ENCODE measurements at places on chromosomes 7 and 10. TPM values are rescaled to one million over a fixed set of nuclear protein-coding genes. Genes with fewer than 3 reads are reported as not detected.

GRCh38 chr10:123642293-123642692, 23.9 kb upstream of the GPR26 start:
- H3K27me3 ChIP-seq, result peaks cover 8% of the 10 kb centered on the region
- no peaks in the 10 kb centered on the region for H3K36me3 ChIP-seq
- H3K4me1 ChIP-seq, result no peaks in the 10 kb centered on the region
- peak; percentile 6 for DNase-seq
- H3K27ac ChIP-seq, result no peak overlapping the region
- no peak overlapping the region for H3K4me3 ChIP-seq

Gene ADAM8
- total RNA-seq, result 1.4 TPM

GRCh38 chr10:59954296-59954695, 47.9 kb upstream of the CCDC6 start:
- no peaks in the 10 kb centered on the region for H3K36me3 ChIP-seq
- H3K4me3 ChIP-seq, result no peak overlapping the region
- DNase-seq, result no peak
- H3K27me3 ChIP-seq, result no peaks in the 10 kb centered on the region
- H3K27ac ChIP-seq, result no peak overlapping the region
- H3K4me1 ChIP-seq, result no peaks in the 10 kb centered on the region

Gene GIMAP1
- total RNA-seq, result 3.1 TPM

GRCh38 chr10:28624351-28624750, 53.0 kb upstream of the BAMBI start:
- no peaks in the 10 kb centered on the region for H3K4me1 ChIP-seq
- H3K27me3 ChIP-seq, result no peaks in the 10 kb centered on the region
- H3K36me3 ChIP-seq, result peaks cover 3% of the 10 kb centered on the region
- no peak overlapping the region for H3K27ac ChIP-seq
- no peak overlapping the region for H3K4me3 ChIP-seq

GRCh38 chr10:111833251-111833650, 350.3 kb downstream of the GPAM start:
- DNase-seq, result no peak
- no peaks in the 10 kb centered on the region for H3K27me3 ChIP-seq
- no peaks in the 10 kb centered on the region for H3K36me3 ChIP-seq
- H3K4me1 ChIP-seq, result peaks cover 11% of the 10 kb centered on the region

DNA sequence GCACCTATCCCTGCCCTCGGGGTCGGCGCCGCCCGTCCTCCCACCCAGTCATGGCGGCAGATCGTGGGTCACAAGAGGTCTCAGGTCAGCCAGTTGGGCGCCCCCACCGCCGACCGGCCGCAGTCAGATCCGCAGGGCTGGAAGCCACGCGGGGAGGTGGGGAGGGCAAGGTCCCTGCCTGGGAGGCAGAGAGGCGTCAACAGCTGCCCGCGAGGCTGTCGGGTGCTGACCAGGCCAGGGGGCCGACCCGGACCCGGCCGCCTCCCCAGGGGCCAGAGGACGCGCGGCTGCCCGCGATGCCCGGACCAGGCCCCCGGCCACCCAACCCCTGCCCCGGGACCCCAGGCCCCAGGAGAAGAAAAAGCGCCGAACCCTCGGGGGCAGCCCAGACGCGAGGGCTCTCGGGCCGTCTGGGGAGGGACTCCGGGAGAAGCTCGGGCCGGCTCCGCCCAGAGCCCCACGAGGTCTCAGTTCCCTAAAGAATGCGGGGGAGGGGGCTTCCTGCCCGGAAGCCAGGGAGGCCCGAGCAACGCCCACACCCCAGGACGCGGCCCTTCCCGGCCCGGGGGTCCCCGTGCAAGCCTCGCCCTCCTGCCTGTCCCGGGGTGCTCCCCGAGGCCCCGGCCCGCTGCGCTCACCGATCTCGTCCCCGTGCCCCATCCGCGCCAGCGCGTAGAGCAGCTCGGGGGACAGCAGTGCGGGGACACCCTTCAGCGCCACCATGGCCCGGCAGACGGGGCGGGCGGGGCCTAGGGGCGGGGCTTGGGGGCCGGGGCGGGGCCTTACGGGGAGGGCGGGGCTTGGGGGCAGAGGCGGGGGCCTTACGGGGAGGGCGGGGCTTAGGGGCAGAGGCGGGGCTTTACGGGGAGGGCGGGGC, at the start of gene FUOM:
FUOM (minus strand) TSS at position 735 of the 877 bp plus-strand sequence; CDS start at position 723, 12 bp downstream.
- DNase-seq, result peak; percentile 75
- no peak within 1 kb of the TSS for H3K27ac ChIP-seq
- H3K4me3 ChIP-seq, result peak within 1 kb of the TSS; percentile 42
- peaks cover 11% of the 10 kb centered on the region for H3K36me3 ChIP-seq
- peaks cover 13% of the 10 kb centered on the region for H3K4me1 ChIP-seq

- H3K27ac ChIP-seq, result peak overlapping the region; percentile 86
- H3K36me3 ChIP-seq, result peaks cover 3% of the 10 kb centered on the region
- DNase-seq, result peak; percentile 61
- H3K27me3 ChIP-seq, result peaks cover 3% of the 10 kb centered on the region
- peaks cover 5% of the 10 kb centered on the region for H3K4me1 ChIP-seq
- H3K4me3 ChIP-seq, result peak overlapping the region; percentile 56
These were observed 1.5 kb downstream of the FAM13C start for GRCh38 chr10:59360605-59361405.

- no peak overlapping the region for H3K4me3 ChIP-seq
- no peak for DNase-seq
- H3K4me1 ChIP-seq, result peaks cover 2% of the 10 kb centered on the region
- no peak overlapping the region for H3K27ac ChIP-seq
- peaks cover 22% of the 10 kb centered on the region for H3K27me3 ChIP-seq
These were observed 5.9 kb downstream of the KCP start for GRCh38 chr7:128904381-128905197.

- H3K27ac ChIP-seq, result no peak overlapping the region
- DNase-seq, result no peak
- no peaks in the 10 kb centered on the region for H3K4me1 ChIP-seq
These were observed 90.9 kb downstream of the MLLT10 start for GRCh38 chr10:21624951-21625350.

- H3K4me3 ChIP-seq, result no peak overlapping the region
- peak; percentile 83 for DNase-seq
- H3K27ac ChIP-seq, result peak overlapping the region; percentile 8
- peaks cover 12% of the 10 kb centered on the region for H3K4me1 ChIP-seq
- H3K27me3 ChIP-seq, result no peaks in the 10 kb centered on the region
- no peaks in the 10 kb centered on the region for H3K36me3 ChIP-seq
These were observed 29.4 kb downstream of the CDK14 start for GRCh38 chr7:90625562-90625961.

DNA sequence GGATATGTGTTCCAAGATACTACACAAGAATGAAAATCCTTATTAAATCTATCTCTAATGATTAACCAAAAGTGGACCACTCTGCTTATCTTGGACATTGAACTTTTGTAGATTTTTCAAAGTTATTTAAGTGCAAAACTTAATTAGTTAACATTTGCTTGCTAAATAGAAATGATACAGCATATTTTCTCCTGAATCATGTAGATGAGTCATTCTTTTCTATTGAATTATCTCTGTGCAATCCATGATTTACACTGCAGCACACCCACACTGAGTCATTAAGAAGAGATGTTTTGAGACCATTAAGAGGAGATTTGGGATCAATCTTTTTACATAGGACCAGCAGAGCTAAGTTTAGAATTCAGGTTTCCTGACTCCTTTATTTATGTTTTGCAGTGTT, 6.6 kb upstream of the ABCC2 start:
- H3K27me3 ChIP-seq, result no peaks in the 10 kb centered on the region
- H3K36me3 ChIP-seq, result no peaks in the 10 kb centered on the region
- H3K4me1 ChIP-seq, result no peaks in the 10 kb centered on the region
- H3K27ac ChIP-seq, result no peak overlapping the region
- H3K4me3 ChIP-seq, result no peak overlapping the region

GRCh38 chr7:131131746-131132431, 195.8 kb upstream of the MKLN1 start:
- DNase-seq, result no peak
- no peaks in the 10 kb centered on the region for H3K27me3 ChIP-seq
- H3K36me3 ChIP-seq, result no peaks in the 10 kb centered on the region
- H3K4me3 ChIP-seq, result no peak overlapping the region
- H3K27ac ChIP-seq, result no peak overlapping the region

Gene ADIRF
- 9.7 TPM for total RNA-seq

Gene GARIN1A
- 0.53 TPM for total RNA-seq

DNA sequence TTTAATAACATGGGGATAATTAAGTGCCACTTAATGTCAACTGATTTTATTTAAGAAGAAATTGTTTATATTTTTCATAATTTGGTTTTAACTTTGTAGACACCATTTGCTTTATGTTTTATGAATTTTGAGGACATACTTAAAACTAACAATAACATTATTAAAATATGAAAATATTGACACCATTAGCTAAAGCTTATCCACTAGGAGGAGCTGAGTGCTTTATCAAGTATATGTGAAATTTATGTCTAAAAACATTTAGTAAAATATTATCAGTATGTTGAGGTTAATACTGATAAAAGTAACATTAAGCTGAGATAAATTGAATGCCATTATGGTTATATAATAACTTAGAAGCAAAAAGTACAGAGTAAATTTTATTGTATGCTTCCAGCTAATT, 622.1 kb downstream of the ARL4A start:
- no peaks in the 10 kb centered on the region for H3K27me3 ChIP-seq
- no peak overlapping the region for H3K27ac ChIP-seq
- H3K36me3 ChIP-seq, result no peaks in the 10 kb centered on the region
- no peak overlapping the region for H3K4me3 ChIP-seq
- no peak for DNase-seq

DNA sequence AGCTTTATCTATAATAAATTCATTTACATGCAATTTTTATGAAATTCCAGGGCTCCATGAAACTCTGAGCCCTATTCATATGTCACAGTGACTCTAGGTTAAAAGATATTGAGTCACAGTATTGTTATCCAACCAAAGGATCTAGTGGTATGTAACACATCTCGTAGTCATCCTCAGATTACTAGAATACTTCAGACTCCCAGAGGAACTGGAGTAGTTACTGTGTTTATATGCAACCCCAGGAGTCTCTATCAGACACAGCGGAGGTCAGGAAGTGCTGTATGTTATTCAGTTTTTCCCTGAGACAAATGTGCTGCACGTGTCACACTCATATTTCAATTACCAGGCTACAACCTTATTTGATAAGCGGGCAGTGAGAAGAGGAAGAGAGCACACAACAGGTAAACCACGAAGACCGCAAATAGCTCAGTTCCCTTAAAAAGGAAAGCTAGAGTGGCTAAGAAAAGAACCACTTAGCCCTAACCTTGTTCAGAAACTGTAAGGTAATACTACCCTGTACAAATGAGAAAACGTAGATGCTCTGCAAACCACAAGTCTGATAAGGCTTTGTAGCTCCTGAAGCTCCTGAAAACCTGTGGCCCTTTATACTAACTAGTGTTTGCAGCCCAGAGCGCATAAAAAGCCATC, 114.0 kb upstream of the CNTNAP2 start:
- no peak overlapping the region for H3K4me3 ChIP-seq
- no peaks in the 10 kb centered on the region for H3K27me3 ChIP-seq
- no peaks in the 10 kb centered on the region for H3K36me3 ChIP-seq
- DNase-seq, result no peak
- H3K27ac ChIP-seq, result no peak overlapping the region

- peaks cover 5% of the 10 kb centered on the region for H3K27me3 ChIP-seq
- H3K36me3 ChIP-seq, result no peaks in the 10 kb centered on the region
- H3K27ac ChIP-seq, result no peak overlapping the region
- H3K4me1 ChIP-seq, result peaks cover 3% of the 10 kb centered on the region
These were observed 195.8 kb upstream of the HABP2 start for GRCh38 chr10:113356794-113357680.

Gene TMEM140
- total RNA-seq, result 1.3 TPM

Gene ZRANB1
- 24.7 TPM for total RNA-seq

Gene SEC31B
- 5.5 TPM for total RNA-seq

Gene UCN3
- not detected for total RNA-seq

DNA sequence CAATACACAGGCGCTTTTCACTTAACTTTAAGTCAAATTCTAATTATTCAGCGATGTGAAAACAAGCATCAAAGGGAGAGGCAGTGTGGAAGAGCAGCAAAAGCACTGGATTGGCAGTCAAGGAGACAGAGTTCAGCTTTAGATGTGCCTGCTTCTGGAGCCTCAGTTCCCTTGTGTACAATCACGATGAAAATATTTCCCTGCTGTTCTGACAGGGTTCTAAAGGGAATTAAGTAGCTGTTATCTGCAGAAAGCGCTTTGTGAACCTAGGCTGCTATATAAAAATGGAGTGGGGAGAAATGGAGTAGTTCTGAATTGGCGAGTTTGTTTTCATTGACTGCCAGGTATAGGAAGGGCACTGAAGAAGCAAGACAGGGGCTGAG, 237.8 kb upstream of the SP8 start:
- H3K36me3 ChIP-seq, result no peaks in the 10 kb centered on the region
- peaks cover 4% of the 10 kb centered on the region for H3K27me3 ChIP-seq
- no peak overlapping the region for H3K27ac ChIP-seq
- no peak for DNase-seq
- no peaks in the 10 kb centered on the region for H3K4me1 ChIP-seq

Gene PRKCQ
- total RNA-seq, result 16.5 TPM

DNA sequence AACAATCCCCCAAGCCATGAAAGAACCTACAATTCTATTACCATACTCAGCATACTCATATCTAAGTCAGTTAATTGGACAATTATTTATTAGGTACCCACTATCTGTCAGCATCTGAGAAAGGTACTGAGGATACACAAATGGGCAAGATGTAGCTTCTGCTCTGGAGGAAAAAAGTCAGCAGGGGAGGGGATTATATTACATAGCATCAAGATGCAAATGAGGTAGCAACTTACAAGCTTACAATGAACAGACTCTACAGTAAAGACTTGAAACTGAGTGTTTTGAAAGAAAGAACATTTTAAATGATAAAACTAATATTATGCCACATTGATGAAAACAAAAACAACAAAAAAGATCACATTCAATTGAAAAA, 10.8 kb upstream of the CUBN start:
- no peak overlapping the region for H3K27ac ChIP-seq
- H3K27me3 ChIP-seq, result no peaks in the 10 kb centered on the region
- no peaks in the 10 kb centered on the region for H3K36me3 ChIP-seq
- H3K4me1 ChIP-seq, result no peaks in the 10 kb centered on the region

DNA sequence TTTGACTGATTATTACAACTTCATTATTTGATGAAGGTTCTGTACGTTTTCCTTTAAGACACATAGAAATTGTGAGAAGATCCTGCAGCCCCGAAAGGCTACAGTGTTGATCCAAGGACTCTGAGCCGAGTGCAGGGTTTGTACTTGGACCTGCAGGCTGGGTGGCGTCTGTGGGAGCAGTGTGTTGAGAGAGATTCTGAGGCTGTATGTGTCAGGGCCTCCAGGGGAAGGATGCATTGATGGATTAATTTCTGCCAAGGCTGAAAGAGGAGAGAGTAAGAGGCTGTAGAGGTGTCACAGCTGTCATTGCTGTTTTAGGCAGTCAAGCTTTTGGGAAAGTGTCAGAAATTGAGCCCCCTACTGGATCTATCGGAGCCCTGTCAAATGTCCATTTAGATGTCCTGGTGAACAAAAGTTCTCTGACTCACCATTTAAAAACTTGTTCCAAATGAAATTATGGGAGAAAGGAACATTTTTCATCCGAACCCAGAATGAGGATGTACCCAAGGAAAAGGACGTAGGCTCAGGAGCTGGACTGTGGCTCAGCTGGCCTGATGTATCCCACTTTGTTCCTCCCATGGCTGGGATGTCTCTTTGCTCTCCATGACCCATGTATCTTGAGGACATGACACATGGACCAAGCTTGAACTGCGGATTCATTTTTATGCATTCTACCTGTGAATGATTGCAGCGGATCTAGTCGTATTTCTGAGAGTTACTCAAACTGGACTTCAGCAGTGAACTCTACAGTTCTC, 102.2 kb downstream of the TCF7L2 start:
- H3K4me1 ChIP-seq, result peaks cover 24% of the 10 kb centered on the region
- H3K27me3 ChIP-seq, result no peaks in the 10 kb centered on the region
- DNase-seq, result peak; percentile 40
- no peak overlapping the region for H3K27ac ChIP-seq
- H3K4me3 ChIP-seq, result no peak overlapping the region

Gene ADARB2
- total RNA-seq, result 0.13 TPM

Gene NPY
- 13.6 TPM for total RNA-seq
